ENCODE measurements at places on chromosomes 3 and 15.

GRCh38 chr15:51585986-51586385, 36.6 kb downstream of the DMXL2 start:
- no peak for DNase-seq

- no peak for DNase-seq
Measured at GRCh38 chr3:114242947-114243346, 5.6 kb upstream of the ZNF80 start.

DNA sequence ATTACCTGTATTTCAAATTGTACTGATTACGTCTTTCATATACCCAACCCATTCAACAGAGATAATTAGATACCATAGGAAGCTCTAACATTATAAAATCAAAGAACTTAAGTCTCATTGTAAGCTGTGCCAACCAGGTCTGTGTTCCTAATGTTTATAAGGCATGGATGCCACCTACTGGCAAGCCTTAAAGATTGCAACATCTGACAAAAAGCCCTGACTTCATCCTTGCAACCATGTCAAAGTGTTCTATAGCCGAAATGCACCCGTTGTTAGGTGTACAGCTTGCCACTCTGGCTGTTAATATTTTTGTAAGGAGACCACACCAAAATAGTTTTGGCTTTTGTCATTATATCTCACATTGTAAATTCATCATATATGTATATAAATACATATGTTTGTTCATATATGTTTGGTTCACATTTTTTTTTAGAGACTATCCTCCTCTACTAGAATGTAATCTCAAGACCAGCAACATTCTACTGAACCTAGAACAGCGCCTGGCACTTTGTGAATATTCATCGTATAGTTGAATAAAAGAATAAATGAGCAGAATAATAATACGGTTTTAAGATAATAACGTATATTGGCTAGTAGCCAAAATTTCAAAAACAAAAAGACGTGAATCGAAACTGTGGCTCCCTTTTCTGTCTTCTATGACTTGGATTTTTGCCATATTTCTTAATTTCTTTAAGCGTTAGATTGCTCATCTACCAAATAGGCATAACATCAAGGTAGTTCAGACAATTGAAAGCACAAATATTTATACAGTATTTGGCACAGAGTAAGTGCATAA, 258.1 kb downstream of the TBL1XR1 start:
- DNase-seq = peak; percentile 84

DNA sequence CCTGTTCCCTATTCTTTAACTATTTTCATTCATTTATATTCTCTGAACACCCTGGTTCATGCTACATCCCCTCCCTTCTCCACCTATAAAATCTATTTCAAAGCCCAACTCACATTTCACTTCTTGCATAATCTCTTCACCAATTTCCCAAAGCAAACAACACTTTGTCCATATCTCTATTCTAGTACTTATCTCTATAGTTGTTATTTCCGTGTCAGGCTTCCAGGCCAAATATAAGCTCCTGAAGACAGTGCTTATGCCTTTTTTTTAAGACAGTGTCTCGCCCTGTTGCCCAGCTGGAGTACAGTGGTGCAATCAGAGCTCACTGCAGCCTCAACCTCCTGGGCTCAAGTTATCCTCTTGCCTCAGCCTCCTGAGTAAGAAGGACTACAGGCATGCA, 43.6 kb downstream of the DNAH12 start:
- no peak for DNase-seq

DNA sequence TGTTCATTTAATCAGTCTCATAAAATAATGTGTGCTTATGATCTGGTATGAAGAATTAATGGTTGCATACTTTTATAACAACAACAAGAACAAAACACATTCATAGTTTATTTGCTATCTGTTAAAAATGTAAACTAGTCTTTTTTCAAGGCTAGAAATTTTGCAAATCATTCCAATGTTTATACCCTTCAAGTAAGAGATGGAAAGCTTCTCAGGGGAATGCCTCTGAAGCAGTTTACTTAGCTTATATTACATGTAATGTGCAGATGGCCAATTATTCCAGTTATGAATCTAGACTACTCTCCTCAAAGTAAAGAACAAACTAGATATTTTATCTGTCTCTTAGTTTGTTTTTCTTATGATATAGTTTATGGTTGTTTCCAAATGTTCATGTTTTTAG, 575.4 kb downstream of the NAALADL2 start:
- DNase-seq = no peak

- no peak for DNase-seq
Measured at GRCh38 chr15:34496207-34496995, 58.8 kb upstream of the GOLGA8A start.

- DNase-seq = no peak
Measured at GRCh38 chr3:43260412-43260811, 25.9 kb upstream of the SNRK start.

DNA sequence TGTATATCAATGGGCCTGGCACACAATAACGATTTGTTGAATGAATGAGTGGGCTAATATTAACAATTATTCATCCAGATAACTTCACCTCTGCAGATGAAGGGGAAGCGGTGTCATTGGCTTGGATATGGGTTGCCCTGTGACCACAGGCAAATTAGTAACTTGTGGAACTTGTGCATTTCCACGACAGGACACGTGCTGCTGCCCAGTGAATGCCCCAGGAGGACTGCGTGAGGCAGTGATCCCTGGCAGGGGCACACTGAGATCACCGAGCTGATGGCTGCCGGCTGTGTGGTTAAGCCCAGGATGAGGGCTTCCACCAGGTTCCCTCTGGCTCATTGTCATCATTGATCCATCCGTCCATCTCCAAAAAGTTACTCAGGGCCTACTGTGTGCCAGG, 84.1 kb upstream of the HACD2 start:
- DNase-seq = no peak

- no peak for DNase-seq
Measured at GRCh38 chr3:115670911-115671310, 47.6 kb downstream of the GAP43 start.

DNA sequence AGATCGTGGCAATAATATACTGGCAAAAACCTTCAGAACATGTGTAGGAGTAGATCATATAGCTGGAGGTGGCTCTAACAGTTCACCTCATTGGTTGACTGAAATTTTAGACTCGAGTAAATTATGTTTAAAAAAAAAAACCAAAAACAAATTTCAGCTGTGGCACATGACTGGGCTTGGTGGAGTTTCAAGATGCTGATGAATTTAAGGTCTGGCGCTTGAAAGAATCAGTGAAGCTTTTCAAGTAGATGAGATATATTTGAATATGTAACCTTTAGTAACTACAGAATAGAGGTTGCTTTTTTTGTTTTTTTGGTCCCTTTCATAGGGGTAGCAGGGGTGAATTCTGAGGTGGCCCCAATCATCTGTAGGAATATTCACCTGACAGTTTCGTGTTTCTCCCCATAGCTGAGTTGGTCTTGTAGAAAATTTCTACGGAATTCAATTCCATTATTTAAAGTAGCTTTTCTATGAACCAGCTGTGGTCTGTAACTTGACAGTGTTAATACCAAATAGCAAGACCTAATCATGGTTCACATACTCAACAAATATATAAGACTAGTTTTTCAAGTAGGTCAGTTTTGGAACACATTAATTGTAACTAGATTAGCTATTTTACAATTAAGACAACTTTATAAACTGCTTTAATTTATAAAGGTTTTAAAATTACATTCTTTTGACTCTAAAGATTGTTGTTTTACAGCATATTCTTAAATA, 65.6 kb downstream of the MAP4 start:
- DNase-seq = no peak

GRCh38 chr3:4720316-4721075, 227.3 kb downstream of the ITPR1 start:
- DNase-seq = peak; percentile 91

DNA sequence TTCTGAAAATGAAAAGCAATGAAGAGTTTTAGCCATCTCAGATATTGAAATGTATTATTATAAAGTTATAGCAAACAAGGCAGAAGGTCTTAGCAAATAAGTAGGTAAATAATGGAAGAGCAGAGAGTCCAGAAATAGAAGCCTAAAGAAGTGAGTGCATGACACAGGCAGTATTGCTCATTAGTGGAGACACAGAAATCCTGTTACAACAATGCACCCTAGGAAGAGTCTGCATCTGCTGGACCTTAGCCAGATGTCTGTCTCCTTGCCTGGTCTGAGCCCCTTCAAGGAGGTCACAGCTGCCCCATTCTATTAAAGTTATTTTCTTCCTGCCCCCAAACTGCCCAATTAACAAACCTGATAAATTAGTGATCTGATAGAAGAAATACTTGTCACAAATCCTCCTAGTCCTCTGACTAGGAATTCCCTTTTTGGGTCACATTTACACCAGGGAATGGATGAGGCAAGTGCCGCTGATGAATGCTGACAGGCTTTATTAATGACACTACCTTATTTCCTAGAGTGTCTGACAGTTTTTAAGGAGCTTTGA, 51.9 kb downstream of the HOMER2 start:
- no peak for DNase-seq

DNA sequence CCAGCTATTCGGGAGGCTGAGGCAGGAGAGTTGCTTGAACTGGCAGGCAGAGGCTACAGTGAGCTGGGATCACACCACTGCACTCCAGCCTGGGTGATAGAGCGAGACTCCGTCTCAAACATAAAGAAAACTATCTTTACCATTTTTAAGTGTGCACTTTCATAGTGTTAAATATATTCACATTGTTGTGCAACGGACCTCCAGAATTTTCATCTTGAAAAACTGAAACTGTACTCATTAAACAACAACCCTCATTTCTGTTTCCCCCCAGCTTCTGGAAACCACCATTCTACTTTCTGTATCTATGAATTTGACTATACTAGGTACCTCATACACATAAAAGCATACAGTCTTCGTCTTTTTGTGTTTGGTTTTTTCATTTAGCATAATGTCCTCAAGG, 375.1 kb downstream of the SHQ1 start:
- DNase-seq = no peak

DNA sequence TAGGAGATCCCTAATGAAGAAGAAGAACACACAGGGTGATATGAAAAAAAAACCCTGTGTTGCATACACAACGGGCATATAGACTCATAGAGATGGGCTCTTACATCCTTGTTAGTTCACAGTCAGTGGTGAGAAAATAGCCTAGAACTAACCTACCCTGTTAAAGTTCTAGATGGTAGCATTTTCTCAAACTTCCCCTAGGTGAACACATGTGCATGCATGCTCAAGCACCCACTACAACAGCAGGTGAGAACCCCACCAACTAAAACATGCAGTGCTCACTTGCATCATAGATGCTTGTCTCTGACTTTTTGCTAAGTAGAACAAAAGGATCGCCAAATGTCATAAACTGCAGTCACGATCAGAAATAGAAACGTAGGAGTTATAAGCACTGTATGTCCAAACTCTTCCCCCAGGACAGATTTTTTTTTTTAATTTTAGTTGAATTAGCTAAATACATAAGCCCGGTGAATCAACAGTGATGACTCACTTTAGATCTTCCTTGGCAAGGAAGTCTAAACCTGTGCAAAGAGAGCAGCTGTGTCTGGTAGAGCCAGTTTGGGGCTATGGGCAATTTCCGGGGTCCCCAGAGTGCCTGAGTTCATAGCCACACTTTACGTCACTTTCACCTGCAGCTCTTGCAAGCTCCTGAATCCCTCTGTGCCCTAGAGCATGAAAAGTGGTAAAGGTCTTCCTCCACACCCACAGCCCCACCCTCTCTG, 96.2 kb upstream of the SEMA6D start:
- peak; percentile 9 for DNase-seq

DNA sequence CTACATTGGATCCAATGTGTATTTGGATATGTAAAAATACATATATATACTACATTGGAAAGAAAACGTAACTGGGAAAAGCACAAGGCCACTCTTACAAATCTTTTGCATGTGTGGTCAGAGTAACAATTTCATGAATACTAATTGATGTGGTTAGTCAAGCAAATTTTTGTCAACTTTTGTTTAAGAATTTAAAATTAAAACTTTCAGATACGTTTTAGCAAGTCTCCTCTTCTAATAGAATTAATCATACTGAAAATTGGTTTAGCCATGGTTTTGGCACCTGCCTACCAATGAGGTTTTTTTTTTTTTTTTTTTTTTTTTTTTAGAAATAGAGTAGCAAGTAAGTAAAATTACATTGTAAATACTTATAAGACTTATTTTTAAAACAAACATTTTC, 153.0 kb upstream of the CGNL1 start:
- DNase-seq = no peak

- no peak for DNase-seq
Measured at GRCh38 chr3:124057420-124057819, 65.5 kb upstream of the ROPN1 start.
